ENCODE measurements at places on chromosomes 13 and 19.
A peak's percentile ranks its signal among the peaks of the same experiment; 100 is the strongest.

DNA sequence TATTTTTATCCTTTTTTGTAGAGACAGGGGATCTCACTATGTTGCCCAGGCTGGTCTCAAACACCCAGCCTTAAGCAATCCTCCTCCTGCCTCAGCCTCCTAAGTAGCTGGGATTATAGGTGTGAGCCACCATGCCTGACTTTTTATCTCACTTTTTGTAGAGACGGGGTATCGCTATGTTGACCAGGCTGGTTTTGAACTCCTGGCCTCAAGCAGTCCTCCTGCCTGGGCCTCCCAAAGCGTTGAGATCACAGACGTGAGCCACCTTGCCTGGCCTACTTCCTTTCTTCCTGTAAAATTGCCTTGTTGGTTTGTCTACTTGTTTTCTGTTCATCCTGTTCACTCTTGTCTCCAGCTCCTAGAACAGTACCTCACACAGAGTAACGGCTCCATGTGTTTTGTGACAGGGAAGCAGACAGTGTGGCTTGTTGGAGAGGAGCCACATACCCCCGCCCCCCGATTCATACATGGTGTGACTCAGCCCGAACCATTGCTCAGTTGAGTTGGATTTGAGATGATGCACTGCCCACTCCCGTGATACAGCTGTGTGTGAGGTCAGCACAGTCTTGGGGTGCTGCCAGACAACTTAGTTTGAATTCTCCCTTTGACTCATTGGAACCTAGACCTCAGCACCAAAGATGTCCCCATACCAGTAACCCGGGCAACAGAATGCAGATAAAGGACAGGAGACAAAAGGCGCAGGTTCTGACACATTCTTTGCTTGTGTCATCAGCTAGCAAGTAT is 34.2 kb downstream of the GPR42 start:
- peak; percentile 13 for DNase-seq

DNA sequence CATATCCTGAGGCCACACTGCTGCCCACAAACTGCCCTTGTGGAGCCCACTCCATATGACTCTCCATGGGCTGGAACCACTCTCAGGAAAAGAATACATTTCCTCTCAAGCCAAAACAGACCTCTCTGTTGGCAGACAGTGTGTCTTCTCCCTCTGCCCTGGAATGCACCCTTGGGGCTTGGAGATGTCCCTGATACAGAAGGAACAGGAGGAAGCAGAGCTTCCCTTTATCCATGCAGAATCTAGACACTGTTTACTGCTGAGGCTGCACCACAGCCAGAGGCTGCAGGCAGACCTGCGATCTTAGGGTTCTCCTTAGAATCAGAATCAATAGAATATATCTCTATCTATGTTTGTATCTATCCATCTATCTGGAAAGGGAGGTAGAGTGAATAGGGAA is 26.8 kb upstream of the CYP4F8 start:
- no peak for DNase-seq

DNA sequence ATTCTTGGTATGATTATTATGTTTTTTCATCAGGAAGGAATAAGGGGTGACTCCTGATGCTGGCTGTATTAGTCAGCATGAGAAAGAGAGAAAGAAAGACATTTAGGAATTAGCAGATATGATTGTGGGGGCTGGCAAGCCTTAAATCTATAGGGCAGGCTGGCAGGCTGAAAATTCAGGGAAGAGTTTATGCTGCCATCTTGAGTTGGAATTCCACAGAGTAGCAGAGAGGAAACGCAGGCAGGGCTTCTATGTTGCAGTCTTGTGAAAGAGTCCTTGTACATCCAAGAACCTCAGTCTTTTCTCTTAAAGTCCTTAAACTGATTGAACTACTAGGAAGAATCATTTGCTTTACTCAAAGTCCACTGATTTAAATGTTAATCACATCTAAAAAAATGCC is 262.7 kb upstream of the SLC10A2 start:
- no peak for DNase-seq

DNA sequence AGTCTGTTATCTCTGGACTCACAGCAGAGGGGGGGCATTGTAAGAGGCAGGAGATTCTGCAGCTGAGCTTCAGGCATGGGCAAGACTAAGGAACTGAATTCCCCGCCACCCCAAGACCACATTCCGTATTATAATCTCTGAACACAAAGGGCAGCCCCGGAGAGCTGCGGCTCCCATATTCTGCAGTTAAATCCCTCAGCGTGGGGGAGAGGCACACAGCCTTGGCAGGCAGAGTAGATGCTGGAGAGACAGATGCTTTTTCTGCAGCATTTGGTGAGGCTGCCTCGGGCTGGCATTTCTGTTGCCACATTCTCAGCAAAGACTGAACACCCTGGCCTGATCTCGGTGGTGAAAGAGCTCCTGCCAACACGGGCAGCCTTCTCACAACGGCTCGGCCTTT is 12.9 kb downstream of the CHAF1A start:
- DNase-seq = no peak

DNA sequence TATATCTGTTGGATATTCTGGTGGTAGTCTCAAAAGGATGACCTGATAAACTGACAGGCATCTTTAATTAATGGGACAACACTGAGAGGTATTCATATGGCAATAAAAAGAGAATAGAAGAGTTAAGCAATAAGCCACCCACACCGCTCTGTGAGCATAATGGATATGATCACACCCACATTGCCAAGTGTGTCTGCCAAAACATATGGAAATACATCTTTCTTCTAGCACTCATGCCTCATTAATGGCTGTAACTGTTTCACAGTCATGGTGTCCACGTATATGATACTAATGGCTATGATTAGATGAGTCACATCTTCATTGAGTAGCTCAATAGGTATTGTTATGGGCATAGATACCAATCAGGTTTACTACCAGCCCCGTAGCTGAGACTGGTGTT is 13.1 kb downstream of the IGFL3 start:
- DNase-seq = no peak

DNA sequence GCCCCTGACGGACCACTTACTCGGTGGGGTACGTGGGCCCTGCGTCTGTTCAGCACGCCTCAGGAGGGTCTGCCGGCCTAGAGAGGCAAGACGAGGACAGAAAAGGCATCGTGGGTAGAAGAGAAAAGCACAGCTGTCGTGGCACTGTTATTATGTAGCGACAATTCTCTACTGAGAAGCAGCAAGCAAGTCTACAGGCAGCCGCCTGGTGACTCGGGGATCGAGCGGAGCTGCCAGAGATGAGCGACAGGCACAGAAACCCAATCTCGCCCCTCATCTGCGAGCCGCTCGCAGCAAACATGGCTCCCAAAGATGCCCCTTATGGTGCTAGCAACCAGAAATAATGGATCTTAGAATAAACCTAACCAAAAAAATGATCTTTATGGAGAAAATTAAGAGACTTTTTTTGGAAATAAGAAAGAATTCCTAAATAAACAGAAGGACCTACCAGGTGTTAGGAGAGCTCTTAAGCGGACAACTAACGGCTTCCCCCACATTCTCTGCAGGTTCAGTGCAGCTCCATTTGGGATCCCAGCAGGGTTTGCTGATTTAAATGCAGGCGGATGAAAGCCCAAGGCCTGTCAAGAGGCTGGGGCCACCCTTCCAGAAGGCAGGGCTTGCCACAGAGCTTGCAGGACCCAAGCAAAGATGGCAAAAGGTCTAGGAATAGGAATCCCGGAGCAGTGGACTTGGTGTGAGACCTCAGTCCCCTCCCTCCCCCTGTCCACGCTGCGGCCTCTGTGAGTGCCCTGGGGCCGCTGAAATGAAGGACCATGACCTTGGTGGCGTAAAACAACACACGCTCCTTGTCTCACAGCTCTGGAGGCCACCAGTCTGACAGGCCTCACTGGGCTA is 152.6 kb downstream of the KDM4B start:
- DNase-seq = no peak

GRCh38 chr19:12611361-12611699 is 610 bp downstream of the ZNF791 start:
- DNase-seq = no peak

- DNase-seq = no peak
These were observed 447 bp downstream of the RBM42 start for GRCh38 chr19:35629332-35629633.
